ENCODE measurements at places on chromosomes 3 and 15.

- DNase-seq, result peak; percentile 22
Observed at GRCh38 chr3:58492494-58492905, 604 bp downstream of the KCTD6 start.

DNA sequence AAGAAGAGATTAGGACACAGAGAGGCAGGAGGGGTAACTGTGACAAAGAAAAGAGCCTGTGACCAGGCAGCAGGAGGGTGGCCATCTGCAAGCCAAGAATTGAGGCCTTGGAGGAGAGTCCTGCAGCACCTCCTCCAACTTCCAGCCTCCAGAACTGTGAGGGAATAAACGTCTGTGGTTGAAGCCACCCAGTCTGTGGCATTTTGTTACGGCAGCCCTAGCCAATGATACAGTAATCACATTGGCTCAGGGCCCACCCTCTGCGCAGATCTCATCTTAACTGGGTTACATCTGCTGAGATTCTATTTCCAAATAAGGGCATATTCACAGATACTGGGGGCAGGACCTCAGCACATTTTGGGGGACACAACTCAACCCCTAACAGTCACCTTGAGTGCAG is 11.3 kb downstream of the SELENOS start:
- no peak for DNase-seq

- peak; percentile 58 for DNase-seq
Observed at GRCh38 chr15:76147906-76148570, 88.3 kb downstream of the TMEM266 start.

GRCh38 chr3:133475245-133476010 is 75.6 kb downstream of the BFSP2 start:
- DNase-seq, result no peak

DNA sequence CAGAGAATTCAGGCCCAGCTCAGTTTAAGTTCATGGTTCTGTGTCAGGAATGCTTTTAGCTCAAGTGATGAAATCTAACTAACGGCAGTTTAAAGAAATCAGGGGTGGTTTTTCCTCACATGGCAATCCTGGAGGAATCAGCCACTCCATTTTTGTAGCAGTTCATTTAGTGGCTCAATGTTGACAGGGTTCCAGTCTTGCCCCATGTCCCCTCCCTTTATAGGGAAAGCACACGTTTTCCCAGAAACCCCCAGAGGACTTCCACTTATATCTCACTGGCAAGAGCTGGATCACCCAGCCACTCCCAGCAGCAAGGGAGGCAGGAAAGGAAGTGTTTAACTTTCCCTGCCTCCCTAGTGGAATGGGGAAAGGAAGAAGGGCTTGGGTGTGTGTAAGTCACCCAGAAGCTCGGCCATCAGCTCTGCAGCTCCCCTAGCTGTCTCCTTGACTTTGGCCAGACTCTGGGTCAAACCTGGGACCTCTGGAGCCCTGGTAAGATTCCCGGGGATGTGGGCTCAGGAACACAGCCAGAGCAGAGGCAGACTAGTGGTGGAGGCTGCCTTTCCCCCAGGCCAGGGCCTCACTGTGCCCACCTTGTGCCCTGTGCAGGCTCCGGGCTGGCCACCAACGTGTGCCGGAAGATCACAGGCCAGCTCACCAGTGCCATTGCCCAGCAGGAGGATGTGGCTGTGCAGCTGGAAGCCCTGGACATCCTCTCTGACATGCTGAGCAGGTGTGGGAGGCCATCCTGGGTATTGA is 11.3 kb downstream of the CAND2 start:
- DNase-seq, result no peak

DNA sequence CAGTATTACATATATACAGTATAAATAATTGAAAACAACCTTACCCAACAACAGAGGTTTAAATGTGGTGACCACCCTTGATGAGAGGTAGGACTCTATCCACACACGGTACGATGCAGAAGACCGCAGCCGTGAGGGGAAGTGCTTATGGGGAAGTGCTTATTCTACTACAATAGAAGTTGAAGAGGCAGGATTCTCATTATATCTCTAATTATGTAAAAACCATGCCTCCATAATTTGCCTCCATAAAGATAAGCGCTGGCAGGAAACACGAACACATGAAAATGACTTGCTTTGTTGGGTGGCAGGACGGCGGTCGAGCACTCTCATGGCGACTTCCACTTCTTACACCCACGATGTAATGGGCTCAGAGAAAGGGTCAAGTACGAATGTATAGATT is 7.2 kb upstream of the MUC13 start:
- DNase-seq, result no peak

- no peak for DNase-seq
Observed at GRCh38 chr15:60124460-60125070, 120.5 kb downstream of the FOXB1 start.

- DNase-seq, result no peak
Observed at GRCh38 chr3:3927965-3928364, 128.7 kb downstream of the LRRN1 start.

DNA sequence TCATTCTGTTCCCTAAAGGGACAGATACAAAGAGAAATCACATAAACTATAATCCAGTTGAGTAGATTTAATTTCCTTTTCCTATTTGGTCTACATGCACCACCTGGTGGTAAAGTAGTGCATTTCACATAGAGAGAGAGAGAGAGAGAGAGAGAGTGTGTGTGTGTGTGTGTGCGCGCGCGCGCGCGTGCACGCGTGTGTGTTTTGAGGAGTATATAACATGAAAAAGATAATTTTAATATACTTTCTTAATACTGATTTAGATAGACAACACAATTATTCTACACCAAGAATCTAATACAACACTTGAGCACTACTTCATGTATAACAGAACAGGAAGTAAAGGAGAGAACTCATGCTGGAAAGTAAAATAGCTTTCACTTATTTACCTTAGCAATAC is 1.1 kb upstream of the FGF7 start:
- peak; percentile 66 for DNase-seq

GRCh38 chr15:99167201-99167600 is 62.3 kb downstream of the SYNM start:
- no peak for DNase-seq

- DNase-seq, result peak; percentile 43
Observed at GRCh38 chr3:19885468-19885867, 48.5 kb downstream of the EFHB start.

All from CD4-positive, alpha-beta T cell treated with Interleukin-12 subunit alpha and Interleukin-12 subunit beta, for 1 hour (primary cell).